MG63 (cell line): ENCODE measurements at places on chromosomes 12 and 14. TPM values are rescaled to one million over a fixed set of nuclear protein-coding genes. Genes with fewer than 3 reads are reported as not detected.

Gene AVPR1A
- total RNA-seq: not detected in 2 replicates

Gene GYS2
- not detected in 2 replicates for total RNA-seq

Gene CDH24
- total RNA-seq: 1.4 and 1.9 TPM in 2 replicates

Gene ACOT6
- total RNA-seq: not detected in 2 replicates

Gene C12orf60
- 0.42 and 2.2 TPM in 2 replicates for total RNA-seq

Gene SYNDIG1L
- not detected in 2 replicates for total RNA-seq

Gene CEBPE
- not detected in 2 replicates for total RNA-seq

Gene A2M
- total RNA-seq: 0.07 TPM in 1 of 2 replicates, not detected in the other

Gene IL31
- total RNA-seq: not detected in 2 replicates

Gene NEUROD4
- total RNA-seq: not detected in 2 replicates

Gene FBXW8
- total RNA-seq: 17.0 and 17.2 TPM in 2 replicates

Gene CD163
- not detected in 2 replicates for total RNA-seq

Gene MANSC4
- not detected in 2 replicates for total RNA-seq

Gene MYBPC1
- total RNA-seq: not detected in 2 replicates

Gene ZFHX2
- total RNA-seq: not detected in 2 replicates

Gene OGFOD2
- 15.9 and 24.2 TPM in 2 replicates for total RNA-seq
